Neural crest cell (in vitro differentiated cells): ENCODE measurements at places on chromosomes 1 and 21.

DNA sequence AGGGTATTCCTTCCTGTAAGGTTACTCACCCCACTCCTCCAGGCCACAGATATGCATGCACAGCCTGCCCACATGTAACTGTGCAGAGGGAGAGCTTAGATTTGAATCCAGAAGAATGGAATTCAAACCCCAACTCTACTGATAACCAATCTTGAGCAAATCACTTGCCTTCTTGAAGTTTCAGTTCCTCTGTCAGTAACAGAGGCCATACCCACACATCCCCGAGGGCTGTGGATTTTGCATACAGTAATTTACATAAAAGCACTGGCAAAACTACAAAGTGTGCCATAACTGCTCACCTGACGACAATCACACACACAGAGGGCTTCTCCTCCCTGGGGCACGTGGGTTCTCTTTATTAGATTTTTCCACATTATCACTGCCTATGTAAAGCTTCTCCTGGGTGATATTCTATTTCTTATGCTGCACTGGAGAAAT lies 18.6 kb downstream of the CD247 start:
- DNase-seq: no peak

DNA sequence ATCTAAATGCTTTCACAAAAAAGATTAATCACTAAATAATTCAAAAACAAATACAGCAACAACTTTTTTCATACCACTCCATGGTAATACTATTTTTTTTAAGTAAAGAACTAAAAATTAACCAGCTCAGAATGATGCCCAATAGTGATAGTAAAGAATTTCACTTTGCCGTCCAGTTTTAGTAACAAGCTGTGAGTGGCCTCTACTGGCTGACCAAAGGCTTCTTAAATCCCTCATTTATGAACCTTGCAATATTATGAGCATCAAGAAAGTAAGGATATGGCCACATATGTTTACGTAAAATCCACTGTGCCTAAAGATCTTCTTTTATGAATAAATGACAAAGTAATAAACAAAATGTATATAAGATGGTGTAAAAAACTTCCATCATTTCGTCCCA lies 108.6 kb downstream of the GPATCH2 start:
- no peak for DNase-seq

DNA sequence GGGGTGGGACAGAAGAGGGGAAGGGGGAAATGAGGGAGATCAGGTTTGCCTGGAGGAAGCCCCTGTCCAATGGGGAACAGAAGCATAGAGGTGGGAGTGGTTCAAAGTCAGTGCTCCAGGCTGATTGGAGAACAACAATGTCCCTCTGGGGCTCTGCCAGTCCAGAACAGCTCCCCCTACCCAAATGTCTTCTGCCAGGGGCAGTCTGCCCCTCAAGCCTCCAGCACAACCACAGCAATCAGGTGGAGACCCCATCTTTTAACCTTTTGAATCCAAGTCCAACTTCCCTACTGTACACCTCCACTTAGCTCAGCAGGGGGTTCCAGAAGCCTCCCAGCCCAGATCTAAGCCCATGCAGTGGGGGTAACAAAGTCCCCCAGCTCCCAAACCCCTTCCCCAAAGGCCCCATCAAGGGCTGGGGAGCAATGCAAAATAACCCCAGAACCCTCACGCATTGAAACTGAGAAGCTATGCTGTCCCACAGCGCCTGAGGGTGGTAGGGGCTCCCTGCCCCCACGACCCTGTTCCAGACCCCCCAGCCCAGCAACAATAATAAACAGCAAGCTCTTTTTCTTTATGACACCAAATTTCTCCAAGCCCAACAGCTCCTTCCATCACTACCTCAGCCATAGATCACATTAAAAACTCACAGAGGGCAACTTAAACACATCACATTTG lies 3.3 kb downstream of the AHDC1 start:
- no peak for DNase-seq

- DNase-seq: no peak
Observed at GRCh38 chr1:10765304-10765703, 31.1 kb downstream of the CASZ1 start.

DNA sequence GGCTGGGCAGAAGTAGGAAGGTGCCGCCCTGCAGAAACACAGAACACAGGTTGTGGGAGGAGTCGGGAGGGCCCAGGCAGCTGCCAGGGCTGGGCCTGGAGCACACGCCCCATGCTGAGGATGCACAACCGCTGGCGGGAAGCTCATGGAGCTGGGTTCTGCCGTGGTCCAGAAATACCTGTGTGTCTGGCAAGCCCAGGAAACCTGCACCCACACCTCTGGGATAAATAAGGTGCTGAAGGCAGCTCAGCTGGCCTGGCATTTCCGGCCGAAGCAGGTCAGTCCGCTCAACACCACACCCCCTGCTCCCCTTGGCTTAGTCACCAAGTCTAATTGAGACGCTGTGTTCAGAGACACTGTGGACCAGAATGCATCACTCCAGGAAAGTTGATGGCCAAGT lies 32.1 kb downstream of the CTNNBIP1 start:
- no peak for DNase-seq

GRCh38 chr1:155873860-155874259 lies 14.5 kb downstream of the SYT11 start:
- DNase-seq: no peak

GRCh38 chr21:36661511-36662309 lies 37.2 kb upstream of the SIM2 start:
- DNase-seq: peak; percentile 33

DNA sequence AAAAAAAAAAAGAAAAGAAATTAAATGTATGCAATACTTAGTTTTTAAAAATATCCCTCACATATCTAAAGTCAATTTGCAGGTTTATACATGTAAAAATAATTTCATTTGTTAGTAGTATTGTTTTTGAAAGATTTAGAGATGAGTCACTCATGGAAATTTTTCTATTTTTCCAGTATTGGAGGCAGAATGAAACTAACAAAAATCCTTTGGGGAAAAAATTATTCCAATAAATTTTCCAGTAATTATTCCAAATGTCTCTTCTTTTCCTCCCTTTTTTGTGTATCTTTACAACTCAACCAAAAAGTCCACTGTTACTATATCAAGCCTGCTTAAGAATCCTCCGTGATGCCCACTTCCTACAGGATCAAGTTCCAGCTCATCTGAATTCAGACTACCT lies 29.9 kb downstream of the MPZL1 start:
- no peak for DNase-seq

DNA sequence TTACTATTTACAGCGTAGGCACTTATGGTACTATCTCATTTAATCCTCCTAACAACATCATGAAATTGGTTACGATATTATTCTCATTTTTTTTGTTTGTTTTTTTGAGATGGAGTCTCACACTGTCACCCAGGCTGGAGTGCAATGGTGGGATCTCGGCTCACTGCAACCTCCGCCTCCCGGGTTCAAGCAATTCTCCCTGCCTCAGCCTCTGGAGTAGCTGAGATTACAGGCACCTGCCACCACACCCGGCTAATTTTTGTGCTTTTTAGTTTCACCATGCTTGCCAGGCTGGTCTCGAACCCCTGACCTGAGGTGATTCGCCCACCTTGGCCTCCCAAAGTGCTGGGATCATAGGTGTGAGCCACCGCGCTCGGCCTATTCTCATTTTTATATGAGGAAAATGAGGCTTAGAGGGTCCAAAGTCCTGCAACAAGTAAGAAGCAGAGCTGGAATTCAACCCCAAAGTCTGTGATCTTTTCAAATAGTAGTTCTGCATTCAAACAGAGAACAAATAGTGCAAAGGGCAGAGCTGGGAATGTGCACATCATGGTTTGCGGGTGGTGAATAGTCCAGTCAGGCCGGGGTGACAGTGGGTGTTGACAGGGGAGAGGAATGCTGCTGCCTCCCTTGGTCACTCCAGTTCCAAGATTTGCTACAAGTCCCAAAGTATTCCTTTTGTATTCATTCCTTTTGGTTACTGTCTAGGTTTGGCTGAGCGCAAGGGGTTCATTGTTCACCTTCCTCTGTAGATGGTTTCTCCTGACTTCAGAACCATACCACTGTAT lies 4.6 kb downstream of the PRUNE1 start:
- no peak for DNase-seq

- peak; percentile 47 for DNase-seq
Observed at GRCh38 chr1:201648066-201648906, 109.4 kb downstream of the NAV1 start.
